ENCODE measurements at places on chromosomes 3 and 15. TPM values are rescaled to one million over a fixed set of nuclear protein-coding genes. Genes with fewer than 3 reads are reported as not detected.

Gene MYO5C
- total RNA-seq, result 41.6 TPM

DNA sequence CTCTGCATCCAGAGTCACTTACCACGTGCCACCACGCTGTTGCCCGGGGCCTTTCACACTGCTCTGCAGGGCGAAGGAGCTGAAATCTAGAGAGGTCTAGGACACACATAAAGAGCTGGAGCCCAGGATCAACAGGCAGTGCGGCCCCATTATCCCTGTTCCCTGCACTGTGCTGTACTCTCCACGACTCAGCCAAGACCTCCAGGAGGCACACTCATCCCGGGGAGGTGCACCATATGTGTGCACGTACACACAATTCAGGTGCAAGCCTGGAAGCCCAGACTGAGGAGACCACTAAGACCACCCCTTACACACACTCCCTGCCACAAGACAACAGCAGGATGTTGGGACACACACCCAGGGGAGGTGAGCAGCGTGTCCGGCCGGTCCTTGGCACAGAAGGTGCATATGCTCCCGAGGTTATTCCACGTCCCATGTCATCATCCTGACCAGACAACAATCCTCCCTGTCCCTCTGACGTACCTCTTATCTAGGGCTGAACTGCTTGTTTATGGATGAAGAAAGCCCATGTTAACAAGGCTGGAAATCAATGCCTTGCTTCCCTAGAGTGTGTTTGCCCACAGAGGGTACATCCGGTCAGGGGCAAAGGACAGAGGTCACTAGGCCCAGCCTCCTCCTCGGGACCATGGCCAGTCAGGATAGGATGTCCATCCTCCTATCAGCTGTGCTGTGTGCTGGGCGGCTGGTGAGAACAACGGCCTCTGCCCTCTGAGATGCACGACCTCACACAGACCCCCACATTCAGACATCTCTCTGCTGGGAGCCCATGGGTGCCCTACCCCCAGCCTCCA is 16.1 kb downstream of the KLF15 start:
- DNase-seq, result peak; percentile 28

Gene MEGF11
- total RNA-seq, result 41.8 TPM

- no peak for DNase-seq
Observed at GRCh38 chr3:21390856-21391255, 360.2 kb downstream of the ZNF385D start.

- DNase-seq, result no peak
Observed at GRCh38 chr3:124597979-124598378, 132.3 kb upstream of the UMPS start.

DNA sequence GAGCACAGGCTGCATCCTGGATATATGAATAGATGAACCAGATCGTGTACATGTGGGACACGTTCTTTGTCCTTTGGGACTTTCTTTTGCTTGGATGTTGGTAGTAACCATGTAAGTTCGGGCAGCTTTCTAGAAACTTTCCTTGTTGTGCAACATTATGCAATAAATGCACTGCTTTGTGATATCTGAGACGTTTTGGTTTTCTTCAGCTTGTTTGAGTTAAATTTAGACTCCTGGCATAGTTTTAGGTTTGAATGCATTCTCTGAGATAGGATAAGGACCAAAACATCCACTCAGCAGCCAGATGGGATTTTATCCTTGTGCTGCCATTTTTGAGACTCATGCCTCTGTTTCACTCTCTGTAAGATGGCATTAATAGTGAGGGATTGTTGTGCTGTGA is 158.9 kb downstream of the IGF1R start:
- no peak for DNase-seq

- DNase-seq, result no peak
Observed at GRCh38 chr3:81788044-81788443, 26.6 kb upstream of the GBE1 start.

DNA sequence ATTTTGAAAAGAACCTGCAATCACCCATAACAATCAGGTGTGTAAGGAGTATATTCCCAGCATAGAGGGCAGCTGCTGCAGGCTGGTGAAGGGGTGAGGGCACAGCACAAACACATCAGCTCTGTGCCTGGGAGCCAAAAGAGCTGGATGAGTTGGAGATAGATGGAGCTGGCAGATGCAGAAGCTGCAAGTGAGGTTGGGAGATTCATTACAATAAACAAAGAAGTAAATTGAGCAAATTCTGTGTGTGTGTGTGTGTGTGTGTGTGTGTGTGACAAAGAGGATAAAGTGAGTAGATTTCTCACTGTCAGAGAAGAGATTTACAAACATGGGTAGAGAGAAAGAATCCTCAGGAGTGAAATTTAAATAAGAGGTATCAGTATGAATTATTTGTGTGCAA is 994.7 kb downstream of the EPHA3 start:
- DNase-seq, result no peak

- DNase-seq, result peak; percentile 81
Observed at GRCh38 chr15:40471105-40471807, 472 bp downstream of the CHST14 start.

DNA sequence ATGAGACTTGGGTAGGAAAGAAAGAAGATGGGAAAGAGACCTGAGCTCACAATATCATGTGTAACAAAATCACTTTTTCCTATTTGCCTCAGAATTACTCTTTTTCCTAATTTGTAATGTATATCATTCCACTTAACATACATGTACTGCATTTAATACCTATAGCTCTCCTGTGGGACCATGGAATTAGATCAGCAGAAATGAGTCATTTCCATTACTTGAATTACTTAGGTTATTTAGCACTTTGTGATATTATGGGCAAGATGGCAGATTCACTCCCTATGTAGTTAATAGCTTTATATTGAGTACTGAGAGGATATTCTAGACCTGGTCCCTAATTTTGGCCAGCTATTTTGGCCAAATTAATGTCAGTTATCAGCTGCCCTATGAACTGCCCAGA is 70.5 kb downstream of the ZNF609 start:
- no peak for DNase-seq

DNA sequence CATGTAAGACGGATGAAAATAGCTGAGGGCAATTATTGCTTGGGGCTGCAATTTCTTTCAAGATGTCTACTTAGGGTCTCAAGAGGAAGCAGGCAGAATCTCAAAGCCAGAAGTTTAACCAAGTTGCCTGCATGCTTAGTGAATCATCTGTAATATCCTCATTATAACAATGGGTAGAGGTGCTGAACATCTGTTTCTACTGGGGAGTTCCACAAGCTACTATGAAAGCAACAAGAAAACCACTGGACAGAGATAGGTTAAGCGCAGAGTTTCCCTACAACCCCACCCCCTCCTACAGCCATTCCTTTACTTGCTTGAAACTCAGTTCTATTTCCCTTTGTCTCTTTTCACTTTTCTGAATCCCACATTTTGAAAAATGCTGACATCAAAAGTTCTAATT is 759.4 kb upstream of the GBE1 start:
- DNase-seq, result no peak

DNA sequence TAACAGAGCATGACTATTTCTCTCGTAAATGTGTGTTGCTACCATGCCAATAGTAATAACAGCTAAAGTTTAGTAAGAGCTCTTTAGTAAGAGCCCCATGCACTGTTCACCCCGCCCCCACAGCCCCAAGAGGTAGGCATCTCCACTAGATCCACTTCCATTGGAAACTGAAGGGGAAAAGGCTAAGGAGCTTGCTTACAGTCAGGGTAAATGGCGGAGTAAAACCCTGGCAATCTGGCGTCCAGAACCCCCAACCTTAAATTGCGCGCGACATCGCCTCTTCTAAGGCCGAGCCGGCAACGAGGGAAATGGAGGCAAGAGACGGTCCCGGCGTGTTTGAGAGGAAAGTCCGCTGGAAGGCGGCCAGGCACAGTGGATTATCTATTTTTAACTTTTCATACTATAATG is 654 bp upstream of the C3orf38 start:
- no peak for DNase-seq

- peak; percentile 21 for DNase-seq
Observed at GRCh38 chr15:59329570-59330350, 42.9 kb downstream of the MYO1E start.

Gene ZNF660
- total RNA-seq, result 5.3 TPM

Gene TRPM1
- not detected for total RNA-seq

Gene C3orf33
- total RNA-seq, result 6.0 TPM

Gene MOBP
- 0.16 TPM for total RNA-seq

- no peak for DNase-seq
Observed at GRCh38 chr3:143421556-143421955, 302.0 kb downstream of the CHST2 start.

DNA sequence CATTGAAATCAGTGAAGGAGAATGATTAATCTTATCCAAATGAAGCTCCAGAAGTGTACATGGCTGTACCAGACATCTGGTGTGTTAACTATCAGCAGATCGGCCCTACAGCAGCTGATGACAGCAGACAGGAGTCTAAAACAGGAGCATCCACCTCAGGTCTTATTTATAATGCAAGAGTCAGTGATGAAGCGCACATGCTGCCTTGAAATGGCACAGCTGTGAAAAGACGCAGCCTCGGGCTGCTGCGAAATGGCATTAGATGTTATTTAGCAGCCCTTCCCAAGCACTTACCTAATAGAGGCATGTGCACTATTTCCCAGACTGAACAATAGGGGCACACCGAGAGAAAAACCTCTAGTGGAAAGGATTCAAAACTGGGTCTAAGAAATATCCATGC is 472.3 kb upstream of the CBLB start:
- DNase-seq, result no peak

DNA sequence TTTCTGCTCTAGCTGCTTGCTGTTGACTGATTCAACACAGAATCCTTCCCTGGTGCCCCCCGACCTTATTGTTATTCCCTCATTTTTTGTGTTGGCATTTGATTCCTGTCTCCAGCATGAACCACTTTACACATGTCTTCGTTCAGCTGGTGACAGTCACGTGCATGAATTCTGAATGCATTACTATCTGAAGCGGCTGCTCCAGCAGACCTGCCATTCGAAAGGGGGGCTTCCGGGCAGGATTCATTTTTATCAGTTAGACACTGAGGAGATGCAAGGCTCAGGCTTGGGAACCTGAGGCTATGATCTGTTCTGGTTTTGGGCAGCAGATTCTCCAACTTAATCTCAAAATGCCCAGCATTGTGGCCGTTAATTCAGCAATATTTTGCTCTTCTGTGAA is 336.2 kb downstream of the EPHB1 start:
- DNase-seq, result no peak

GRCh38 chr3:169034401-169034800 is 629.1 kb downstream of the MECOM start:
- no peak for DNase-seq

Gene TPRA1
- total RNA-seq, result 36.4 TPM

- no peak for DNase-seq
Observed at GRCh38 chr3:34364335-34364734, 565.9 kb downstream of the PDCD6IP start.

Gene LNP1
- 4.4 TPM for total RNA-seq

GRCh38 chr3:22933051-22933840 is 269.9 kb upstream of the UBE2E2 start:
- no peak for DNase-seq

Gene PPARG
- 19.2 TPM for total RNA-seq

Gene GABRG3
- total RNA-seq, result not detected

- DNase-seq, result peak; percentile 79
Observed at GRCh38 chr15:43505738-43506137, 11.7 kb upstream of the MAP1A start.

DNA sequence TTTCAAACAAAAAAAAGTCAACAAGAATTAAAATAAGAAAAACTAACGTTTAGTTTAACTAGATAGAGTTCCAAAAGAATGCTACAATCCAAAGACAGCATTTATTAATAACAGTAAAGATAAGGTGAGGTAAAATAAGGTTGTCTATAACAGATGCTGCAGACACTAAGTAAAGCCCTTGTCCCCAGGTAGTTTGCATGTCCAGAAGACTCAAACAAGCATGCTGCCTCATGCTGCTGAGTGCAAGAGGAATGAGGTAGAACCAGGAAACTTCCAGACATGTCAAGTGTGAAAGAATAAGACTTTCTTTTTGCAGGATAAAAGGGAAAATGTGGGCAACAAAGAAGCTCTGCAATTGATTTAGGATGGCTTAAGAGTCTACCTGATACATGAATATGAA is 439.2 kb downstream of the PLOD2 start:
- DNase-seq, result no peak

GRCh38 chr3:183487016-183487415 is 58.6 kb upstream of the MCF2L2 start:
- no peak for DNase-seq

- DNase-seq, result no peak
Observed at GRCh38 chr3:73203633-73204032, 142.2 kb downstream of the EBLN2 start.

- DNase-seq, result peak; percentile 71
Observed at GRCh38 chr3:139202226-139202958, 141.4 kb upstream of the MRPS22 start.

DNA sequence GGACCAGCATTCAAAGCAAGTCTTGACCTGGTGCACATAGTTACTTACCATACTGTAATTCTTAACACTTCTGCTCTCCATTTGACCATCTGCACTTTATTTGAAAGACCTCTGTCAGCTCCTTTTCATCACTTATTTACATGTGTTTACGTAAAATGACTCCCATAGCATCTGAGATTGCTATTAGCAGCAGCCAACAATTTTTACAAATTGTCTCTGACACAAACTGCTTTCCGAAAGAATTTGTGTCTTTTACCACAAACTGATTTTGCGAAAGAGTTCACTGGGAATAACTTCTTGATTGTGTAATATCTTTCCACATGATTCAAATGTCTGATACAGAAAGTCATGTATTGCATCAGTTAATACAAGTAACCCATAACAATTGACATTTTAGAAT is 144.1 kb upstream of the PEX5L start:
- no peak for DNase-seq

Gene FAM240A
- 0.44 TPM for total RNA-seq

DNA sequence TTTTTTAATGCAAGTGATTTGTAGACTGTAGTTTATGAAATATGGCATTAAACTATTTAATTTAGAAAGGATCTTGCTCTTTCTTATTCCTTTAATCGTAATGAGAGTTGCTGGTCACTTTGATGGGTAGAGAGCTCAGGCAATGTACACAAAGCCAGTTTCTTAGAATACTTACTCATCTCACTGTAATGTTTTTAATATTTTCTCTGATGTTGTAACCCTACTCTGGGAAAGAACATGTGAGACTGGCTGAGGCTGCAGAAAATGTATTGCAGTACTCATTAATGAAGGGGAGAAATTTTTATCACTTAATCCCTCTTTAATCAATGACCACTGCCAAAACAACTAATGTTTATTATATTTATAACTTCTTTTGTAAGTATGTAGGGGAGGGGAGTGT is 479.4 kb upstream of the KCNMB2 start:
- DNase-seq, result no peak

Data from kidney (tissue), 22 donors.